Endothelial cell of umbilical vein (primary cell): ENCODE measurements at places on chromosomes 11 and 22. TPM values are rescaled to one million over a fixed set of nuclear protein-coding genes. Genes with fewer than 3 reads are reported as not detected.

Gene CD6
- polyA plus RNA-seq = not detected in 2 replicates

Gene CALCA
- polyA plus RNA-seq = not detected in 2 replicates

- H3K27ac ChIP-seq = no peak overlapping the region
- H3K36me3 ChIP-seq = no peaks in the 10 kb centered on the region
- no peaks in the 10 kb centered on the region for H3K4me1 ChIP-seq
- DNase-seq = no peak
Measured at GRCh38 chr22:34068001-34068400, 147.7 kb upstream of the LARGE1 start.

Gene FAM83F
- not detected in 2 replicates for polyA plus RNA-seq

- H3K36me3 ChIP-seq = no peaks in the 10 kb centered on the region
- no peaks in the 10 kb centered on the region for H3K4me1 ChIP-seq
- no peak overlapping the region for H3K27ac ChIP-seq
Measured at GRCh38 chr11:78768345-78768744, 193.7 kb upstream of the NARS2 start.
